Esophagus muscularis mucosa (tissue), 4 donors: ENCODE measurements at places on chromosomes 1 and 21.
A peak's percentile ranks its signal among the peaks of the same experiment; 100 is the strongest.

DNA sequence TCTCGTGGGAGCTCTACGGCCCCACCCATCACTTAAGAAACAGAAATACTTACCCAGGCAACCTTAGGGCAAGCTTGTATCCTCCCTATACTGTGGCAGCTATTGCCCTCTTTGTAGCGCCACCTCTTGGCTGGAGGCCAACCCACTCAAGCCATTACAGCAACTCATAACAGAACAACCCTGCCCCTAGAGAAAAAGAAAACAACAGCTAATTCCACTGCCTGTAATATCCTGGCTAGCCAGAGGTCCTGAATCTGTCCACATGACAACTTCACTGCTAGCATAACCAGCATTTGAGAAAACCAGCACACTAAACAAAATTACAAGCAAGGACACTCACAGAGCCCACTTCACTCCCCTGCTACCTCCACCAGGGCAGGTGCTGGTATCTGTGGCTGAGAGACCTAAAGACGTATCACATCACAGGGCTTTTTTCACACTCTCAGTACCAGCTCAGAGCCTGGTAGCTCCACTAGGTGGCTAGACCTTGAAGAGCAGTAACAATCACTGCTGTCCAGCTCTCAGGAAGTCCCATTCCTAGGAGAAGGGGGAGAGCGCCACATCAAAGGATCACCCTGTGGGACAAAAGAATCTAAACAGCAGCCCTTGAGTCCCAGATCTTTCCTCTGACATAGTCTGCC, 14.5 kb upstream of the MX1 start:
- DNase-seq, result no peak

- no peak for DNase-seq
These were observed 805.1 kb upstream of the ADAMTS5 start for GRCh38 chr21:27771938-27772483.

DNA sequence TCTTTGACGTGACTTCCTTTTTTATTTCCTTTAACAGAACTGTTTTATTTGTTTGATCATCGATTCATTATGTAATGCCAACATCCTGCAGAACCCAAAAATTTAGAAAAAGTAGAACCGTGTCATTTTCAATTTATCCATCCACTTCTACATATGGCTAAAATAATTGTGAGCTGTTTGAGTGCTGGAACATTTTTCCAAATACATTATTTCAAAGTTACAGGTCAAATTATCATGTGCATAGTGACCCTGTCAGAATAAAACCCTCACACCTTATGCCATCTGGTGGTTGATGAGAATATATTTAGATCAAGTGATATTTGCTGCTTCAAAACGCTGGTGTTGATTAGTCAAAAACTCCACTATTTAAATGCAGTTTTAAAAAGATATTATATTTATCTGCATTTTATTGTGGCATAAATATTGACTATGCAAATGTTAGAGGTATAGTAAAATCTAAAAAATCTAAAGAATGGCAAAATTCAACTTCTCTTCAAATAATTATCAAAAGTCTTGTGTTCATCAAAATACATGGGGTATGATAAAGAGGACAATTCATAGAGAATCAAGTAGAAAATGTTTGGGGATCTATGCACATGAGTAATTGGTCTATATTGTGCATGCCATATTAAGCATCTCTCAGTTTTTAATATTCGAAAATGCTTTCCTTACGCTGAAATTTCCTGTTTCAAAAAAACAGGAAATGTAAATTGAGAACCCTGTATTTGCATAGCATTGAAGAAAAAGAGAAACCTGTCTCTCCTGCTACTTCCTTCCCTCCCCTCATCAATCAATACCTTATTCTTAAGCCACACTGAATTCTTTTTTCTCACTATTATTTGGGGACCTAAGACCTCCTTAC, 39.7 kb downstream of the UBE2U start:
- no peak for DNase-seq

DNA sequence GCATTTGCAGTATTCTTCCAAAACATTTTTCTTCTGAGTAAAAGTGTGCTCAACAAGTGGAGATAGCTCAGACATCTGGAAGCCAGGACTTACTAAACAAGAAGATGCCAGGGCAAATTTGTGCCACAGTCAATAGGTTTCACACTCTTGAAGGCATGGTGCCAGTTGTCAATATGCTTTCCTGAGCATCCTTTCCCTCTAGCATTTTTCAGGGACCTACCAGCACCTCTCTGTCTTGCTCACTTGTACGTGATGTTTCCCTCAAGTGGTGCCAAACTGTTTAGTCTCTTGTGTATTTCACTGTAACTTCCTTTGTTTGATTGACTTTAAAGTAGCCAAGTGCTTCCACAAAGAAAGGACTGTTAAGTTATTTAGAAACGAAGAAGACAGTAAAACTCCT, 194.0 kb upstream of the SGIP1 start:
- no peak for DNase-seq

DNA sequence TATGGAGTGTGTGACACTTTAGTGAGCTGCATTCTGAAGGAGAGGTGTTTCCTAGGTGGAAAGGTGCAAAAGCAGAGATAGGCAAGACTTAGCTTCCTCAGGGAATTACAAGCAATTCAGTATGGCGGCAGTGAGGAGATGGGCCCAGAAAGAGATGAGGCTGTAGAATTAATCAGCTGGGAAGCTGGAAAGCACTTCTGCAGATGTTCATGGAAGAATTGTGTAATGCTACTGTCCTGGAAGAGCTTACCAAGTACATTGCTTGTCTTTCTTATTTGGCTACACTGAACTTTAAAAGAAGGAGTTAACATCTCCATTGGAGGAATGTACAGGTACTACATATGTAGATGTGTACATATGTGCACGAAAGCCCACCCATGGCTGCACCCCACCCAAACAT, 103.7 kb upstream of the DPT start:
- DNase-seq, result no peak

DNA sequence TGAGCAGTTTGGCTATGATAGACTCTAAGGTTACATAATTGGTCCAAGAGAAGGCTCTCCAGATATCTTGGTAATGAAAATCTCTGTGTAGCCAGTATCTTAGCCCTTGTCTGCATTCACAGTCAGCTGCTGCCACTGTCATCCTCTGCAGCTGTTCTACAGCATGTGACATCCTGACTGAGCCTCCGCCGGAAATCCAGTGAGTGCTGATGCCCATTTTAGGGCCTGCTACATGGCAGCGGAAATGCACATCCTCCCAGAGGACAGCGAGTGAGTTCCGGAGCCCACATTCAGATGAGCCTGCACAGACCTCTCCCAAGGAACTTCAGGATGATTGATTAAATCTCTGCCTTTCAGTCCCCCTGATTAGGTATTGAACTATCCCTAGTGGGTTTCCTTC, 237.1 kb downstream of the HHIPL2 start:
- DNase-seq, result no peak

DNA sequence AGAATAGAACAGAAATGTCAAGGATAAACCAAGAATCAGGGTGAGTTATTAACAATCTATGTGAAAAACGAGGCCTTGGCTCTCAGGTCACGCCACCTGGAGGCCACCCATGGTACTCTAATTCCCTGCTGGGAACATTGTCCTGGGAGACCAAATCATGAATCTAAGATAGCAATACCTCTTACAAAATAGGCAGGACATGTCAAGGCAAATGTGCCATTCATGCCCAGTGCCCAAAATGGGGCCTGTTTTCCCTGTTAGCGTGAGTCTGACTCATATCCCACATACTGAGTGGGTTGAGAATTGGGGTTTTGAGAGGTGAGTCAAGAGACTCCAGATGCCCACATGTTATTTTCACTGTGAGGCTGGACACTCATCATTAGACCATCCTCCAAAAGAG, 380.8 kb downstream of the HHIPL2 start:
- no peak for DNase-seq

GRCh38 chr1:230403442-230403841, 22.7 kb downstream of the PGBD5 start:
- DNase-seq, result no peak

DNA sequence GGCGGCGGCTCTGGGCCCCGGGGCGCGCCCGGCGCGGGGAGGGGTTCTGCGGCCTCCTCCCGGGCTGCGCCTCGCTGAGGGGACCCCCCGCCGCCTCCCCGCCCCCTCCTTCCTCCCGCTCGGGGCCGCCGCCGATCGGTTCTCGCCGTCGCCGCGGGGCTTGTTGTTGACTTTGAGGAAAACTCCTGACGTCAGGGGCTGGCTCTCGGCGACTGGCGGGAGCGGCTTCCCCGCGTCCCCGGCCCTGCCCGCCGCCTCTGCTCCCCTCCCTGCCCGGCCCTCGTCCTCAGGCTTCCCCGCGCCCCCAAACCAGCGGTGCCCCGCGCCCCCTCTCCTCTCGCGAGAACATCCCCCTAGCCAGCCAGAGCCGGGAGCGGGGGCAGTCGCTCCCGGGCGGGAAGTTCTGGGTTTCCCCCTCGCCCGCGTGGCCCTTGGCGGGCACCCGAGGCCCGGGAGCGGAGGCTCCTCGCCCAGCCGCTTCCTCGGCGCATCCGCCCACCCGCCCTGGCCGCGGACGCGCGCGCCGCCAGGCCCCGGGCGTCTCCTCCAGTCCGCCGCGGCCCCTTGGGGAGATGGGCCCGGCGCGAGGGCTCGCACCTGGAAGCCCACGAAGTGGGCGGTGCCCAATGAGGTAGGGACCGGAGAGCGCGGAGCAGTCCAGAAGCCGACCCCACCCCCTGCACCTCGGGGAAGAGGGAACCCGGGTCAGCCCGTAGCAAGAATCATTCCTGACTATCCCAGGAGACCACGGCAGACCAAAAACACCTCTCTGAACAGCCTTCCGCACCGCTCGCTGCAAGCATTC, 611 bp upstream of the AKT3 start:
- no peak for DNase-seq

- peak; percentile 39 for DNase-seq
These were observed 228.4 kb downstream of the TM2D1 start for GRCh38 chr1:61496501-61496900.

GRCh38 chr21:42847051-42847707, 32.2 kb downstream of the WDR4 start:
- DNase-seq, result no peak
